ENCODE measurements at places on chromosomes 11 and 22.

GRCh38 chr11:87970762-87971161 lies 204.5 kb downstream of the RAB38 start:
- no peak for DNase-seq

DNA sequence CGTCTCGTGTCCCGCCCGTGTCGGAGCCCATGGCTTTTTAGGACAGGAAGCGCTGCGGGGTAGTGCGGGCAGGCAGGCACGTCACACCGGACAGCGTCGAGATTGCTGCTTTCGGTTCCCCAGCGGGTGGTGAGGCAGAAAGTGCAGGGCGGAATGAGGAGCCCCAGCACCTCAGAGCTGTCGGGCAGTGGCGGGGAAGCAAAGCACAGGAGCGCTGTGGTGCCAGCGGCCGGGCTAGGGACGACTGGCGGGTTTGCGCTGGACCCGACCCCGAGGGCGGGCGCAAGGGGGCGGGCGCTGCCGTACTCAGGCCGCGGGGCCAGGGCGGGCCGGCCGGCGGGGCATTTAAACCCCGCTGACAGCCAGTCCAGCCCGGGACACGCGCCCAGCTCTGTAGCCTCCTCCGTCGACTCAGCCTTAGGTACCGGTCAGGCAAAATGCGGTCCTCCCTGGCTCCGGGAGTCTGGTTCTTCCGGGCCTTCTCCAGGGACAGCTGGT lies at the start of gene SLC37A2:
TSS of gene SLC37A2 (plus strand) at position 375 of the 498 bp plus-strand sequence. CDS start at position 438, 63 bp downstream.
- no peak for DNase-seq

DNA sequence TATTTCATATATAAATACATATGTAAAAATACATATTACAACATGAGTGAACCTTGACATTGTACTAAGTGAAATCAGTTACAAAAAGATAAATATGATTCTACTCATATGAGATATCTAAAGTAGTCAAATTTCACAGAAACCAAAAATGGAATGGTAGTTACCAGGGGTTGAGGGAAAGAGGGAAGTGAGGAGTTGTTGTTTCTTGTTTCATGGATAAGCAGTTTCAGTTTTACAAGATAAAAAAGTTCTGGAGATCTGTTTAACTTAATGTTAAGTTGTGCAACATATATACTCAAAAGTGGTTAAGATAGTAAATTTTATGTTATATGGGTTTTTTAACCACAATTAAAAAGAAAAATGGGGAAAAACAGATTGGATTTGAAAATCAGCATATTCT lies 107.7 kb downstream of the ELP4 start:
- DNase-seq = no peak

GRCh38 chr11:12721816-12722604 lies 47.8 kb downstream of the TEAD1 start:
- DNase-seq = no peak

GRCh38 chr11:72327606-72328005 lies 83.6 kb upstream of the PHOX2A start:
- no peak for DNase-seq

DNA sequence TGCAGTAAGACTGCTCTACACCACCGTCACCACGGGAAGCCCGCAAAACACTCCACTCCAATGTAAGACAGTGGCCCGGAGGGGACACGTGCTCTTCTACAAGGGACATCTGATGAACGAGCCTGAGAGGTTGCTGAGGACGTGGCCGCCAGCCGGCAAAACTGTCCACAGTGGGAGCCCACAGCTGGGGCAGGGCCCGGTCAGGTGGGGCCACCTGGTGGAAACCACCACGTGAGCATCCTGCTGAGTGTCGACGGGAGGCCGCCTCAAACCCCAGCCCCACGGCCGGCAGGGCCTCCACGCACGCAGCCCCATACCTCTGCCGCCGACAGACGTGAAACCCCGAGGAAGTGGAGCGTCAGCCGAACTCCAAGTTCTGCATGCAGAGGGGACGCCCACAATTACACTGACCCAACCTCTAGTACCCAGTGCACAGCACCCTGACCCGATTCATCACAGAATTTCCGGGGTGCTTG lies 42.6 kb downstream of the BRD1 start:
- DNase-seq = no peak

Measured in HS-27A (cell line).